ENCODE measurements at places on chromosomes 4 and X.

DNA sequence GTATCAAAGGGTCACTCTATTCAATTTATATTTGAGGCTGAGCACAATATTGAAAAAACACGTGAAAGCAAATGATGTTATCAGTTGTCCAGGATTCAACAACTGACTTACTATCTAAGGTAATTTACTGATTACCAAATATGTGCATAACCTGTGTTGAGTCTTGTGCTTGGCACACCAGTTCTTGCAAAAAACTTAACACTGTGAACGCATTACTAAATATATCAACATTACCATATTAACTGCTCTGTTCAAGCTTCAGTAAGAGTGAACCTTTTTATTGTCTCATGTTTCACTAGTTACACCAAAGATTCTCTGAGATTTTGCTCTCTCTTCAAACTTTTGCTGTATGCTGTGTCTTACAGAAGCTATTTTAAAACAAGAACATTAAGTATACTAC is 38.4 kb downstream of the PPARGC1A start:
- DNase-seq = no peak

GRCh38 chrX:9626379-9626778 is 139.3 kb downstream of the GPR143 start:
- no peak for DNase-seq

DNA sequence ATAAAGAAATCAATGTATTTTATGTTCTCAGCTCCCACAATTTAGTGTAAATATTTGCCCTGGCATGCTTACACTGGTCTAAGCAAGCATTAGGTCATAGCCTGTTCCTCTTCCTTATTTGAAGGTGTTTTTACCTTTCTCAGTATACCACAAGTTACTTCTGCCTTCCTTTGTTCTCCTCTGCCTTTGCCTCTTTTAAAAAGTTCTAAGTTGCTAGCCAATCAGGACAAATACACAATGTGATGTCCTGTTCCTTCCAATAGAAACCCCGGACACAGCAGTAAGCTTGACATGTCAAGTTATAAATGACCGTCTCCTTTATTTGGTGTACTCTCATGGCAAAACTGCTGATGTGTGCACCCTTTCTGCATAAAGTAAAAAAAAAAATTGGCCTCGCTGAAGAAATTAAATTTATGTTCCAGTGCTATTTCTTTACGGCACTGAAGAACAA is 49.4 kb downstream of the UGT2B10 start:
- no peak for DNase-seq

GRCh38 chr4:39975488-39976089 is 2.1 kb downstream of the PDS5A start:
- DNase-seq = no peak

DNA sequence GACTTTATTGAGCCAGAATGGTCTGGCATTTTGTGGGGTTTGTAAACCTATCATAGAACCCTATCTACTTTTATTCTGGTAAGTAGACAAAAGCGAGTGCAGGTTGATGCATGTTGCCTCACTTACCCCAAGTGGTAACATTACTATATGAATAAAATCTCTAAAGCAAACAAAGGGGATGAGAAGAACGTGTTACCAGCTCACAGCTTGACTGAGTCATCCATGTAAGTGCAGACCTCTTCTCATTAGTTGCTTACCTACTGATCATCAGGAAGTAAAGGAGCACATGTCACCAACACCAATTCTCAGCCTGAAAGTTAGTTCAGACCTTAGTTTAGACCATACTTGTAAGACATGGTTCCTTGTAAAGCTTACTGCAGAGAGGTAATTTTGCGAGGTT is 1328.3 kb downstream of the C4orf33 start:
- no peak for DNase-seq

DNA sequence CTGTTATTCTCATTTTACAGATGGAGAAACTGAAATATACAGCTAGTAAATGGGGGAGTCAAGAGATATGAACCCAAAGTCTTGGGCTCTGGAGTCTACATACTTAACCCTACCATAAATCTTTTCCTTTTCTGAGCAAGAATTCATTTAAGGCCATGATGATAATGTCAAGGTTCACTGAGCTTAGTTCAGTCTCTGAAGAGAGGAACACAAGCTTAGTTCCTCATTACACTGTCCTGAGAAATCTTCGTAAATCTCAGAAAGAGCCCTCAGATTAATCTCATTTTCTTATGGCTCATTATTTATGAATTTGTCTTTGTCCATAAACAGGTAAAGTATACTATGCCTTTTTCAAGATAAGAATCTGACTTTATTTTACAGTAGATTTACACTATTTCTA is 104.2 kb downstream of the SATL1 start:
- no peak for DNase-seq

- DNase-seq = no peak
Measured at GRCh38 chr4:102869569-102870197, 891 bp downstream of the CISD2 start.

DNA sequence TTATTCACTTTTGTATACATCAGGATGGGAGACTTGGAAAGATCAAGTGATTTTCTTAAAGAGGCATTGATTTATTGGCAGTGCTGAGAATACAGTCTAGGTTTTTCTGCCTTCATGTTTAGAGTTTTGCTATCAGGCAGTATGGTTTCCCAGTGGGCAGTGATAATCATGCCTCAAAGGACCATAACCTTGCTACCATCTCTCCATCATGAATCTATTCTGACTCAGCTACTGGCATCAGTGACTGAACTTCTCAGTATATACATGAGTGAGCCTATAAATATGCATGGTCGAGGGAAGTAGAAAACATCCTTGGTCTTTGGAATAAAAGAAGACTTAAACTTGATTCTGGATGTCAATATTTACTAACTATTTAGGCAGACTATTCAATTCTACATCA is 562.0 kb upstream of the AADAT start:
- DNase-seq = no peak

GRCh38 chrX:37813570-37813969 is 33.7 kb downstream of the CYBB start:
- DNase-seq = no peak

GRCh38 chr4:75302648-75303047 is 211.6 kb downstream of the RCHY1 start:
- DNase-seq = no peak

GRCh38 chr4:116588783-116589182 is 496.6 kb downstream of the TRAM1L1 start:
- no peak for DNase-seq

- DNase-seq = no peak
Measured at GRCh38 chr4:38466401-38466800, 197.6 kb upstream of the KLF3 start.

GRCh38 chr4:33551244-33551643 is 2693.1 kb downstream of the ARAP2 start:
- DNase-seq = no peak

- no peak for DNase-seq
Measured at GRCh38 chr4:182207830-182208396, 35.3 kb upstream of the TENM3 start.

DNA sequence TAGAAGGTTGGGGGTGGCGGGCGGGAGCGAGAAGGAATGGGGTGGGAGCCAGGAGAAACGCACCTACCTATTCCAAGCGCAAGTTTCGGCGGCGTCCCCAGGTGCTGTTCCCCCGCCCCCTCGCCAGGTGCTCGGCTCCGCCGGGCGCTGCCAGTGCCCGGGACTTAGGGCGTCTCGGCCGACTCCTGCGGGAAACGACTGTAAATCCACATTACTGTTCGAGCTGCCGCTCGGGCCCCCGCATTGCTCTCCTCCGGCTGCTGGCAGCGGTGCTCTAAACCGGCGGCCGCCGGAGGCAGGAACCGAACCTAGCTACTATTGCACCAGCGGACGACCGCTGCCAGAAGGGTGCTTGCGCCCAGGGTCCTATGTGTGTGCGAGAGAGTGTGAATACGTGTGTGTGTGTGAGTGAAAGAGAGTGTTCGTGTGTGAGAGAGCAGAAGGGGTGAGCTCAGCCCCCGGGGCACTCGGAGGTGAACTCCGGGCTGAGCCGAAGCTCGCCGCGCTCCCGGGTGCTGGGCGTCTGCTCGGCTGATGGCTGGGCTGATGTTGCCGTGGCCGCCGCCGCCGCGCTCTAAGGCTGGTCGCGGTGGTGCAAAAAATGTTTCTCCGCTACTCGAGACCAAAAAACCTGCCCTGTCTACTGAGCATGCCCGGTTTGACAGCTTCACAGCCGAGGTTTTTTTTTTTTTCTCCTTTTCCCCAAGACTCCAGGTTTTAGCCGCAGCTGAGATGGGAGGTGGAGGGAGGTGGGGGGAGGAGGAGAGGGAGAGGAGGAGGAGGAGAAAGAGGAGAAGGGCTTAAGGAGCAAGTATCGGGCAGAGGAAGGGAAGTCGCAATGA is 115.7 kb upstream of the TEX13C start:
- no peak for DNase-seq

GRCh38 chr4:141697116-141697515 is 60.7 kb downstream of the IL15 start:
- no peak for DNase-seq

DNA sequence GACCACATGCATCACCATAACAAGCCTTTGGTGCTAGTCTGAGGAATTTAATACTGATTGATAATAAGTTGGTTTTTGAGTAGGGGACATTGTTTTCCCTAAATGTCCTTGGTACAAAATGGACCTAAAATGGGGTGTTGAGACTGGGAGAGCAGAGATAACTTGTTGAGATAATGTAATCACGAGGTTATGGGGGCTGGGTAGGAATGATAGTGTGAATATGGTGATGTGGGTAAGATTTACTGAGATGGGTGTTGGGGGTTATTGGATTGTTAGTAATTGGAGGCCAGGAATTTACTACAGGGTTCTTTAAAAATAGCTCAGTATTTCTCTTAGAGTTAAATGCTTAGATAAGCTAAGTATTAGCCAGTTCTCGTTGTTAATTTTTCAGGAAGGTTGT is 3.9 kb downstream of the BMP2K start:
- no peak for DNase-seq

GRCh38 chr4:150974750-150975149 is 40.3 kb downstream of the LRBA start:
- no peak for DNase-seq

- DNase-seq = peak; percentile 46
Measured at GRCh38 chr4:173288296-173288695, 45.9 kb downstream of the HMGB2 start.

DNA sequence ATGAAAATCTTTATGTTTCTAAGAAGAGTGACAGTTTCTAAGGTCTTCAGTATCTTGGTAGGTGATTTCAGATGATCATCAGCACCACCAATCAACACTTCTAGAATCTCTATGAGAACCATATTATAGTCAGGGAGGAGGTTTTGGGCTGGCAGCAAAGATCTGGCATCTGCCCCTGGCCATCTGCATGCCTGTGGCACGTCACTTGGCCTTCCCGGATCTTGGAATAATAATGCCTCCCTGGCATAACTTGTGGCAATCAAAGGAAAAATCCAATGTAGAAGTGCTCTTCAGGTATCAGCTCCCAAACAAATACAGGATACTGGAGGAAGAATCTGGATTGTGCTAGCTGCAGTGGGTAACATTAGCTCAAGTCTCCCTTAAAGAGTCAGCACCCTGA is 57.3 kb downstream of the RASL11B start:
- DNase-seq = no peak

DNA sequence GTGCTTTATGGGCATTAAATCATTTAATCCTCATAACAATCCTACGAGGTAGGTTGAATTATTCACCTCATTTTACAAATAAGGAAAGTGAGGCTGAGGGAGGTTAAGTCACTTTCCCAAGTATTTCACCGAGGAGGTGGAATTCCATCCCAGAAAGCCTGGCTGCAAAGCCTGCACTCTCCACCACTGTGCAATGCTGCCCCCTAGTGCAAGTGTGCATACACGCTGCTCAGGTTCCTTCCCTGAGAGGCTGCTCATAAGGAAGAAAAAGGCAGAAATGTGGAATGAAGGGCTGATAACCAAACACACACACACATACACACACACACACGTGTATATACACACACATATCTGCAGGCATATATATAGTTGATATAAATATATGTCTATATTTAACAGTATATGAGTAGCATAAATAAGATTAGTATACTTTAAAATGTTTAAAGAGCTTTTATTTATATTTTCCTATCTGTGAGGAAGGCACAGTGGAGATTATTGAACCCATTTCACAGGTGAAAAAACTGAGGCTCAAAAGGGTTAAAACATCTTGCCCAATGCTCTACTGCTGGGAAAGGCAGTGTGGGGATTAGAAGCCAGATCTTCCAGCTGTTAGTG is 714.5 kb upstream of the TENM3 start:
- DNase-seq = no peak

GRCh38 chrX:23483396-23483795 is 148.7 kb downstream of the PTCHD1 start:
- no peak for DNase-seq

- DNase-seq = no peak
Measured at GRCh38 chrX:45709381-45709780, 508.7 kb upstream of the DIPK2B start.

GRCh38 chrX:45806410-45807121 is 605.9 kb upstream of the DIPK2B start:
- DNase-seq = no peak

GRCh38 chrX:153885208-153885787 is 675 bp downstream of the L1CAM start:
- no peak for DNase-seq

GRCh38 chrX:45743081-45743533 is 542.4 kb upstream of the DIPK2B start:
- DNase-seq = no peak

- DNase-seq = no peak
Measured at GRCh38 chr4:8868321-8869001, 3.2 kb downstream of the HMX1 start.

DNA sequence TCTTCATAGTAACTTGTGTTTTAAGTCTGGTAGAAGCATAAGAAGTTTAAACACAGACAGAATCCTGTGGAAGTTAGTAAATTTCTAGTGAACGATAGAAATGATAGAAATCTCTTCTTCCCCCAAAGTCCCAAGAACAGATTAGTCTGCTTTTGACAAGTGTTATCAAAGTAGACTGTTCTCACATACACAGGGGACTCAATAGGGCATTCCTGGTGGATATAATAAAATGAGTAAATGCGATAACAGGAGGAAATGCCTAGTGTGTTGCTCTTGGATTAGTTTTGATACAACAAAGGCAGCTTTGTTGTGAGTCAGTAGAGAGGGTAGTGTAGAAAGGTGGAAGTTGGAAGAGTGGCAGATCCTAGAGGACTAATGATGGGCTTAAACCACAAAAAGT is 43.5 kb downstream of the CLCN3 start:
- no peak for DNase-seq

GRCh38 chrX:133658293-133658911 is 243.1 kb upstream of the GPC4 start:
- DNase-seq = no peak

DNA sequence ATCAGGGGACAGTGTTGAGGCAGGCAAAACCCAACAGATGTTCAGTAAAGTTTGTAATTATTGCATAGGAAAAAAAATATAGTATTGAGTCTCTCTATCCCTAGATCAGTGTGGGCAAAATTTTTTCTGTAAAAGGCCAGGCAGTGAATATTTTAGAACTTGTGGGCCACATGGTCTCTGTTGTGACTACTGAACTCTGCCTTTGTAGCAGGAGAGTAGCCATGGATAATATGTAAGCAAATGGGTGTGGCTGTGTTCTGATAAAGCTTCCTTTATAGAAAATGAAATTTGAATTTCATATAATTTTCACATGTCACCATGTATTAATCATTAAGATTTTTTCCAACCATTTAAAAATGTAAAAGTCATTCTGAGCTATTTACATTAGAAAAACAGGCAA is 193.1 kb downstream of the MID1 start:
- DNase-seq = no peak
